ENCODE measurements at places on chromosomes 4 and X. TPM values are rescaled to one million over a fixed set of nuclear protein-coding genes. Genes with fewer than 3 reads are reported as not detected.

DNA sequence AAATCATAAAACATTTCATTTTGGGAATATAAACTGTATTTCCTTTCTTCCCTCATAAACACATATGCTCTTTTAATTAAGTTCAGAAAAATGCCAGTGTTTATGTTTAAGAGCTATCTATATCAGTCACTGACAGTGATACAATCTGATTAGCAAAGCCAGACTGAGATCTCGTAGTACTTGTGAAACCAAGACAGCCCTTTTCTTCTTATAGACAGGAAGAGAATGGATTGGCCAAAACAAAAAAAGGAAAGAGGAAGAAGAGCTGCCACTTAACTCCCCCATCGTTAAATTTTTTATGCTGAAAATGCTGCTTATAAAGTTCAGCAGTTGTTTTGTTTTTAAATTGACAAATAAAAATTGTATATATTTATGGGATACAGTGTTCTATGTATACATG is 87.4 kb downstream of the PLAC1 start:
- peak; percentile 41 for DNase-seq

DNA sequence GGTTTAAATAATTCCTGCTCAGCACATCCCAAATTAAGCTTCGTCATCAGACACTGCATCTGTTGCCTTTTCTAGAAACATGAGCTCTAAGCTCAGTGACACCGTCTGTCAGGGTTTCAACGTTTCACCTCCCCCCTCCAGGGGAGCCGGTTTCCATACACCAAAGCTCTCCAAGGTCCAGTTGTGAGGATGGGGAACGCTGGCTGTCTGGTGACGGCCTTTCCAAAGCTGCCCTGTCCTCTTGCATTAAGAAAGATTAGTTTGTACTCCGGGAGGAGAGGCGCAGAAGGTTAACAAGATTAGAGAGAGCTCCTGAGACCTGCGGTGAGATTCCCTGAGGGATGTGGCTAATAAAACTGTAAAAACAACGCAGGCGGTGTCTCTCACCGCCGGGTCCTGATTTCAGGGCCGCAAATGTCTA is 43.2 kb downstream of the ASMT start:
- DNase-seq = no peak

DNA sequence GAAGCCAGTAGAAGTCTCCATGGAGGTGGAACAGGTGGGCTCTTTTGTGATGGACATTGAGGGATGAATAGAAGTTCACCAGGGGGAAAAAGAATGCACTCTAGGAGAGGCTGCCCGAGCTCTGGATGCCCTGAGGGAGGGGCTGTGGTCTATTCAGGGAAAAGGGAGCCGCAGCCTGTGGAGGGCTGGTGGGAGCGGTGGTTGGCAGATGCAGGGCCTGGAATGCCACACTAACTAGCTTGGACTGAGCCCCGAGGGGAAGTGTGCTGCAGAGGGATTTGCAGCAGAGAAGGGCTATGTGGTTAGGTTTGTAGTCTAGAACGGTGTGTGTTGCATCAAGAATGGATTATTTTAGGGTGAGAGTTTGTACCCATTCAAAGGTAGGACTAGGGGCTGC is 29.5 kb upstream of the PSAPL1 start:
- DNase-seq = no peak

DNA sequence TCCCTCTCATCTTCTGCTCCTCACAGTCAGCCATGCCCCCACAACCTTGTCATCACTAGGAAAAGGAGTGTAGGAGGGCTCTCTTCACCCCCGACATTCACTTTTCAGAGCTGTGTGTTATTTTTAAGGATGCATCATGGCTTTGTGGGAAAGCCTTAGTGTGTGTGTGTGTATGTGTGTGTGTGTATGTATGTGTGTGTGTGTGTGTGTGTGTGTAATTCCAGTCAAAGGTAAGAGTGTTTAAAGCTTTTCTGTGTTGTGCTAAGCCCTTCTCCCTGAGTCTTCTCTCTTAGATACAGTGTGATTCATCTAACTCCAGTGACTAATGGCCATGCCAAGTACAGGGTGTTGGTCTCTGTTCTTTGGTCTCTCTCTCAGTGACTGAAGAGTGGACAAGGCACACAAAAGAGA is 76.6 kb downstream of the CHIC2 start:
- DNase-seq = no peak

DNA sequence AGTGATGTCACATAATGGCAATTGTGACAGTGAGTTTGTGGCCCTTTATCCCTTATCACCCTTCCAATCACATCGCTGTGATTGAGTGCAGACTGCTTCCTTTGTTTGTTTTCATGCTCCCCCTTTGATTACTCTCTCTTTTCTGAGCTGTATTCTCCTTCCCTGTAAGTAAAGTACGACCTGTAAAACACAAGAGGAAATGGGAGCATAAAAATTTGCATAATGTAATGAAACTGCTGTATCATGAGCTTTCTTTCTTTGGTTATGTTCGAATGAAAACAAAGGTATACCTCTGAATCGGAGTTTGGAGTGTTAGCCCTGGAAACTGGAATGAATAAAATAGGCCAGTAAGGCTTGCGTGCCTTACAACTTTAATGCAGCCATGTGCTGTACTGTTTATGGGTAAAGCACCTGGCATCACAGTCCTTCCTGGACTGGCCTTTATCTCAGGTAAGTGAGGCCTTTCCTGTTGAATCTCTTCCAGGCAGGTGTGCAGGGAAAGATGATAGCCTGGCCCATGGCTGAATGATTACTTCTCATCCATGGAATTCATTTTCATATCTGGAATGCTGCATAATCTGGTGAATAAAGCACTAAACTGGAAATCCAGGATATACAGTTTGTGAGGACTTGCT is 26.6 kb upstream of the HS3ST1 start:
- DNase-seq = no peak

- DNase-seq = no peak
These were observed 124.9 kb downstream of the IRF2 start for GRCh38 chr4:184349283-184350039.

DNA sequence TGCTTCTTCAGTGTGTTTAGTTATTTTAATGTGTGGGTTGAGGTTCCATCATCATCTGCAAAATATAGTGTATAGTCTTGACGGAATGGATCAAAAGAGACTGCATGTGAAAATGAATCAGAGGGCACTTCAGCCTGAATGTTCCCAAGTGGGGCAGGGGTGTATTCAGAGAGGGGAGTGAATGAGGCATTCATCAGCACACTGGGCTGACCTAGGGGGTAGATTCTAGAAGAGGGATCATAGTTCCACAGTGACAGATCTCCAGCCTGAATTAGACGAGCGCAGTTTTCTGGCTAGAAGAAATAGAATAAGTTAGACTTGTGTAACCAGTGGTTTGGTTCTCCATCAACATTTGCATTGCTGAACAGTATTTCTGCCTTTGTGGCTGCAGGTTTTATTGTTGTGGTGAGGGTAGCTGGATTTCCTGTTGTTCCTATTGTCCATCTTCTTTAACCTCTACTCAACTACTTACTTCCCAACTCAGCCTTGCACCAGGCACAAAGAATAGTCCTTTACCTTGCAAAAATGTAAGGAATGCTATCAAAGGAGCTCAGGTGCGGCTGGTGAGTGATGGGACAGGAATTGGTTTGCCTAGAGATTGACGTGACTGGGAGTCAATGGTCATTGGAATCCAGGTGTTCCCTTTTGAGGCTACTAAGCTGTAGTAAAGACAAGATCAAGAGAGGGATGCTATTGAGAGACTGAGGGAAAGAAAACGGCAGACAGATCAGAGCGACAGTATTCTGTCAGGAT is 50.9 kb downstream of the NAP1L5 start:
- no peak for DNase-seq

GRCh38 chrX:54066841-54067240 is 22.6 kb upstream of the PHF8 start:
- DNase-seq = no peak

DNA sequence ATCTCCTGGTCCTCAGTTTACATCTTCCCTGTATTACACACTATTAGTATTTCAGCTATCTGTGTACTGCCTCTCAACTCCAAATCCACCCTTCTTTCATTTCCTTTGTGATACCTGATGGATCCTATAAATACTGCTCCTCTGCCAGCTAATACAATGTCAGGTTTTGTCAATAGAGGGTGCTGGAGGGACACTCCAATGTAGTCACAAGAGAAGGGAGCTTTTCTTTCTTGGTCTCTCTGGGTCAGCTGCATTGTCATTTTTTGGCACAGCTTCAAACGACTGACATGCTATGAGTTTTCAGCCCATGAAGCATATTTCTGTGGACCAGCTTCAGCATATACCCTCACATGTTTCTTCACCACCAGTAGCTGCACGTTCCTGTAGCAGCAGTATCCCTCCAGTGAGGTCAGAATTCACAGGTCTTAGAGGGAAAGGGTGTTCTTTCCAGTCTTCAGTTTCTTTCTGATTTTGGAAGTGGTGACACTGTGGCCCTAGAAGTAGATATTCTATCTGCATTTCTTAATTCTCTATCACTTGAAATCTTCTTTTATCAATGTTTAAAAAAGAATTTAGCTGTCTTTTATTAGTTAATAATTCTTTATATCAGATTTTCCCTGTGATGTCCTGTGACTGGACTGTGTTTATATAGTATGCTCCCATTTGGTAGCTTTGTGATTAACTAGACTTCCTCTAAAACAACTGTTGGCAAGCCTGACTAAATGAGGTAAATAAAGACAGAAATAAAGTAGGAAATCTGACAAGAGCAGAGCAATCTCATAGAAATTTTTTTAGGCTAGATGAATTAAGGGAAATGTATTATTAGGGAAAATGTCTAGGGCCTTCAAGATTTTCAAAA is 60.6 kb downstream of the GABRA2 start:
- DNase-seq = peak; percentile 2

- DNase-seq = no peak
These were observed 9.7 kb downstream of the SMIM10 start for GRCh38 chrX:135000516-135000915.

GRCh38 chrX:119655125-119655524 is 37.8 kb downstream of the SEPTIN6 start:
- DNase-seq = peak; percentile 43

DNA sequence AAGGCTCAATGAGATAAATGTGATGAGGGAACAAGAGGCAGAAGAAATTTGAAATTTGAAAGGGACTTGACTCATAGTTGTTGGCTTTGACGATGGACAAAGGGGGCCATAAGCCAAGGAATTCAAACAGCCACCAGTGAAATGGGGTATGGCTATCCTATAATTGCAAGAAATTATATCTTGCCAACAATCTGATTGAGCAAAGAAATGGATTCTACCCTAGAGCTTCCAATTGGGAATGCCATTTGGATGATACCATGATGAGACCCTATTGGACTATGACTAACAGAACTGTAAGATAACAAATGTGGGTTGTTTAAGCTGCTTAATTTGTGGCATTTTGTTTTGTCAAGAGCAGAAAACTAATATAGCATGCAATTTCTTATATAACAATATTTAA is 270.1 kb upstream of the ARSJ start:
- DNase-seq = no peak

DNA sequence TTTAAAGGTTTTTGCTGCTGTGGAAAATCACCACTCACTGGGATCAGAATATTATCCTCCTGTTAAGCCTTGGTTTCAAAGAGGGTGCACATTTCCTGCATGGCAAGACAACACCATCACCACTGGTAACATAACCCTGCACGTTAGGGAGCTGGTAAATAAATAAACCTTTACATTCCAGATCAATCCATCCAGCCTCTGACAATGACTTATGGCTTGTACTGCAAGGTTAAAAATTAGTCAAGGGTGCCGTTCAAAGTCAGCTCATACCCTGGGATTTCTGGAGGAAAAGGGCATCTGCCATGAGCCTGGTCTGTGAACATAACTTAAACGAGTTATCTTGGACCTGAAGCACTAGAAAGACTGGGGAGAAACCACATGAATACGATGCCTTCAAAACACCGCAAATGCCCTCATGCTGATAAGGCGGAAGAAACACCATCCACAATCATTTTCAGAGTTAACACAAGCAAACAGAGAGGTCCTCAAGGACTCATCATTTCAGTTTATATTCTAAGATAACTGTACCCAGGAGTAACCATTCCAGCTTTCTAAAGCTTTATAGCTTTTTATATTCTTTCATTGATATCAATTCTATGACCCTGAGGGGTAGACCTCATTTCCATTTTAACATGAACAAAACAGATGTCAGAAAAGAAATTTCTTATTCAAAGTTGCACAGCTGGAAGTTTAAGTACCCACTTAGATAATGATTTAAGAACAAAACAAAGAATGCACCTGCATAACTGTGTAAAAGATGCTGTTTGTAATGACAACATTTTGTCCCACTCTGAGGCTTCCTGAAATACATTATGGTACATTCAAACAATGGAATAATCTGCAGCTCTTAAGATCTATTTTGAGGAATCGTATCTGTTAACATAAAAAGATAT is 103.1 kb downstream of the NPNT start:
- DNase-seq = no peak

GRCh38 chr4:170497689-170498088 is 407.9 kb upstream of the AADAT start:
- DNase-seq = no peak

- DNase-seq = no peak
These were observed 102.5 kb upstream of the GALNTL6 start for GRCh38 chr4:171710743-171711142.

DNA sequence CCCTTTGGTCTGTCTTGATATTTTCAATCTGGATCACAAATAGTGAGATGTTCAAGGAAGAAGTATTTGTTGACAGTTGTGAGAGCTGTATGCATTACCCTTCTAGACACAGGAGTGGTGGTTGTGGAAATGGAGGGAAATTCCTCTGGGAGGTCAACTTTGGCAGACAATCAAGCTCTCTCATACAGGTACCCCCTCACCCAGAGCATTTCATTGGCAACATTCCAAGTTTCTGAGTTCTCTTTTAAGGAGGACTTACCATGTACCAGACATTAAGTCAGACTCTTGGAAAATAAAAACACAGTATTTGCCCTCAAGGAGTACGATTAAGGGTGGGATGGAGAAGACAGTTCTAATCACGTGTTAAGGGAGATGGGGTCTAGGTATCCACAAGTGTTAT is 45.3 kb downstream of the KLHL15 start:
- DNase-seq = no peak

- DNase-seq = peak; percentile 11
These were observed 276.5 kb downstream of the PPP4R3C start for GRCh38 chrX:27186671-27187070.

DNA sequence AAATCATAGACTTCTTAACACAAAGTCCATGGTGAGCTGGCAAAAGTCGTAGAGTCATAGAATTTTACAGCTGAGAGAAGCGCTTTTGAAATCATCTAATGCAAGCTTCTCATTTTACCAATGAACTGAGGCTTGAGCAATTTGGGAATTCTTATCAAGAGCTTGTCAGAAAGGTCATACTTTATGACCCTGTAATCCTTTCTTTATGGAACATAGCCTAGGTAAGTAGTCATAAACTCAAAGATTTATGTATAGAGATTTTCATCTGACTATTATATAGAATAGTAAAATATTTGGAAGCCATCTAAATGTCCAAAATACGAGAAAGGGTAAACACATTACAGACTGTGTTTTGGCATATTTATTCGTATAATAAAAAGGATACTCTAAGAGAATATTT is 563.5 kb downstream of the PCDH7 start:
- peak; percentile 3 for DNase-seq

The FAM47A gene
- not detected for polyA plus RNA-seq

The IL9R gene
- not detected for polyA plus RNA-seq

The GRIA2 gene
- 9.9 TPM for polyA plus RNA-seq

The BEX5 gene
- 0.24 TPM for polyA plus RNA-seq

The SPANXA1 gene
- polyA plus RNA-seq = not detected

The GUCY1A1 gene
- 14.2 TPM for polyA plus RNA-seq

The TRPC3 gene
- polyA plus RNA-seq = 1.2 TPM

The IL1RAPL1 gene
- polyA plus RNA-seq = 0.65 TPM

The AREG gene
- not detected for polyA plus RNA-seq

The DRP2 gene
- polyA plus RNA-seq = 1.6 TPM

Data from muscle of back (tissue), 13 donors.